ENCODE measurements at places on chromosomes 7 and 10.

- DNase-seq = no peak
- H3K27ac ChIP-seq = no peak overlapping the region
- no peaks in the 10 kb centered on the region for H3K36me3 ChIP-seq
- H3K4me3 ChIP-seq = no peak overlapping the region
- H3K27me3 ChIP-seq = 0 out of 2 replicates have a peak, but pooled peaks cover 3% of the 10 kb centered on the region
Observed at GRCh38 chr7:48004638-48005037, 24.3 kb downstream of the SUN3 start.

DNA sequence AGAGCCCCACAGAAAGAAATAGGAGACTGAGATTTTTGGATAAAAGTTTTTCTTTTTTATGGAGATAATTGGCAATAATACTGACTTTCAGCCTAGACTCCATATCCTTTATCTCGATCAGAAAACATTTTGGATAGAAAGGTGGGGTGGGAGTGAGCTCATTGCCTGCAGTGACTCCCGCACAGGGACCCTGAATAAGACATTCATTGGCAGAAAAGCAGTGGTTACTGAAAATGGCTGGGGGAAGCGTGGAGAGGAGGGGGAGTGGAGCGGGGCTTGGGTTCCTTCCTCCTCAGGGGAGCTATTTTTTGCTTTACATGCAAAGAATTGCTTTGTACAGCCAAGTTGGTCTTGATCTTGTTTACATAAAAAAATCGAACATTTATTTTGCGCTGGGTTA lies 90.4 kb upstream of the BMPER start:
- peak overlapping the region; percentile 16 for H3K4me3 ChIP-seq
- H3K27me3 ChIP-seq = no peaks in the 10 kb centered on the region
- DNase-seq = no peak
- H3K27ac ChIP-seq = peak overlapping the region; percentile 13
- H3K4me1 ChIP-seq = peaks cover 12% of the 10 kb centered on the region

- no peak for DNase-seq
- H3K4me3 ChIP-seq = no peak overlapping the region
- no peaks in the 10 kb centered on the region for H3K27me3 ChIP-seq
- H3K4me1 ChIP-seq = no peaks in the 10 kb centered on the region
Observed at GRCh38 chr7:29993140-29993539, 3.5 kb upstream of the SCRN1 start.

- H3K27me3 ChIP-seq = no peaks in the 10 kb centered on the region
- no peaks in the 10 kb centered on the region for H3K4me1 ChIP-seq
- no peak overlapping the region for H3K4me3 ChIP-seq
- no peaks in the 10 kb centered on the region for H3K36me3 ChIP-seq
- DNase-seq = no peak
- H3K27ac ChIP-seq = no peak overlapping the region
Observed at GRCh38 chr7:43363035-43363791, 219.7 kb upstream of the STK17A start.

- H3K4me1 ChIP-seq = no peaks in the 10 kb centered on the region
- no peak overlapping the region for H3K27ac ChIP-seq
- no peaks in the 10 kb centered on the region for H3K27me3 ChIP-seq
Observed at GRCh38 chr10:122981066-122981464, 864 bp downstream of the PSTK start.

DNA sequence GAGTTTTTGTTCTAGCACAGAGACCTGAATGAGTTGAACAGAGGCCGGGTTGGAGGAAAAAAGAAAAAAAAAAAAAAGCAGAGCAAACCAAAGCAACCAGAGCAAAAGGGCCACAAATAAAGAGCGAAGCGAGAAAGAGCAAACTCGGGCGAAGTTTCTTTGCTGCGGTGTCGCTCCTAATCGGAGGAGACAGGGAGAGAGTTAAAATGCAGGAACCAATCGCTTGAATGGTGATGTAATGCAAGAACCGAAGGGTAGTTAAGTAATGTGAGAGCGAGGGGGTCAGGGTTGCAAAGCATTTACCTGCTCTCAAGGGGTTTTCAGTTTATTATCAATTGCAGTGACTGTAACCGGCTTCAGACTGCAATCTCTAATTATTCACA lies 271.7 kb downstream of the TRIL start:
- DNase-seq = peak; percentile 73
- H3K27ac ChIP-seq = peak overlapping the region; percentile 96
- no peaks in the 10 kb centered on the region for H3K27me3 ChIP-seq
- no peaks in the 10 kb centered on the region for H3K36me3 ChIP-seq

- peak; percentile 10 for DNase-seq
- H3K4me1 ChIP-seq = no peaks in the 10 kb centered on the region
- no peak overlapping the region for H3K27ac ChIP-seq
- H3K4me3 ChIP-seq = no peak overlapping the region
- H3K36me3 ChIP-seq = no peaks in the 10 kb centered on the region
Observed at GRCh38 chr10:28722065-28722803, 44.9 kb downstream of the BAMBI start.

All from SJCRH30 (cell line).